Right cardiac atrium (tissue), 5 donors: ENCODE measurements at places on chromosomes 3 and 15. TPM values are rescaled to one million over a fixed set of nuclear protein-coding genes. Genes with fewer than 3 reads are reported as not detected.

DNA sequence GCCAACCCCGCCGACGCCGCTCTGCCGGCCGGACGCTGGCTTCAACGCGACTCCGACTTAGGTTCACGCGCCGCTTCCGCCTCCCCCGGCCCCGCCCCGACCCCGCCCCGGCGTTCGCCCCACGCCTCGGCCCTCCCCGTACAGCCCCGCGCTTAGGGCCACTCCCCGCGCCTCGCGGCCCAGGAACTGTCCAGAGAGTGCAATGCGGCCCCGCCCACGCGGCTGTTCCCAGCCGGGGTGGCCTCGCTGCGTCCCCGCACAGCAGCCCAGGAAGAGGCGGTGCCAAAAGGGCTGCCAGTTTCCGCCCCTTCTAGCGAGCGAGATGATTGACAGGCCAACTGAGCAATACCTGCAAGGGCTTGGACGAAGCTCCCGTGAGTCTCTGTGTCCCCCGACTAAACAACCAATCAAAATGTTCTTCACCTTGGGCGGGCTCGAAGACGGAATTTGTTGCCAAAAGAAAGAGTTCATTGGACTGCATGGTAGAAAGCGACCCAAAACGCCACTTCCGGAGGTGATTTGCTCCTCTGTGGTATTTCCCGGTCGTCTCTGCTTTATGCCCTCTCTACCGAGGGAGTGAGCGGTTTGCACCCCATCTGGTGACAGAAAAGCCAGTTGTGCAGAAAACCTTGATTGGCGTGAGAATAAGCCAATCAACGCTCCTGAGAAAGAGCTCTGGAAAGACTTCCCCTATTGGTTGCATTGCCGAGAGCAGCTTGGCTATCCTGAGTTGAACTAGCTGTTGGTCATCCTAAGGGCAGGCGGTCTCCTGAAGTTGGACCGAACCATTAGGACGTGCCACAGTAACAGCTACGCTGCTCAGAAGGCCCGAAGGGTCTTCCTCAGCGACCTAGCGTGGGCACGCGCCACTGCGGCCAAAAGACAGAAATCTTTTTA lies at the start of gene UBP1:
UBP1 (minus strand) TSS at position 78 of the 897 bp plus-strand sequence. CDS start 557 bp downstream, outside the sequence.
- DNase-seq: peak; percentile 100

The ACSBG1 gene
- 0.35 TPM for total RNA-seq

DNA sequence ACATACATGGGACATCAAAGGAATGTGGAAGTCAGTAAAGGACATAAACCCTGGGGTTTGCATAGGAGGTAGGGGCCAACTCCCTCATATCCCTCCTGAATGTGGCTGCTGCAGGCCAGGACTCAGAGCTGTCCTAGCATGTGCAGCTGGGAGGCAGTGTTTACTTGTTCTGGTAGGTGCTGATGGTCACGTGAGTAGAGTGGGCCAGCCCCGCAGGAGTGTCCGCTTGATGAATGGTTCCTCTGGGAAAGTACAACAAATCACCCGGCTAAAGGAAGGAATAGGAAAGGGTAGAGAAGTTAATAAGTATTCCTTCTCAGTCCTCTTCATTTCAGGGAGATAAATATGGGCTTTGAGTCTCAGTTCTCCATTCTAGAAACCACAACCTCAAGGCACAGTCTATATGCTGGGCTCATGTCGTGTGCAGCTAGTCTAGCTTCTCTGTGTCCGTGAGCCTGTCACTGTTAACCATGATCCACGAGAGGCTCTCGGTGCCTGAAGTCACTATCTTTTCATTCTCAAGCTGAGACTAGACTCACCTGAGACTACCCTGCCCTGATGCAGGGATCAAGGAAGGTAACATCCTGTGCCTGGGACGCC lies 17.9 kb downstream of the RIOX2 start:
- no peak for DNase-seq

GRCh38 chr15:82062479-82063454 lies 16.9 kb upstream of the MEX3B start:
- no peak for DNase-seq

- DNase-seq: no peak
These were observed 93.3 kb downstream of the TRIM42 start for GRCh38 chr3:140770977-140771667.

The P2RY12 gene
- 1.4 TPM for total RNA-seq

DNA sequence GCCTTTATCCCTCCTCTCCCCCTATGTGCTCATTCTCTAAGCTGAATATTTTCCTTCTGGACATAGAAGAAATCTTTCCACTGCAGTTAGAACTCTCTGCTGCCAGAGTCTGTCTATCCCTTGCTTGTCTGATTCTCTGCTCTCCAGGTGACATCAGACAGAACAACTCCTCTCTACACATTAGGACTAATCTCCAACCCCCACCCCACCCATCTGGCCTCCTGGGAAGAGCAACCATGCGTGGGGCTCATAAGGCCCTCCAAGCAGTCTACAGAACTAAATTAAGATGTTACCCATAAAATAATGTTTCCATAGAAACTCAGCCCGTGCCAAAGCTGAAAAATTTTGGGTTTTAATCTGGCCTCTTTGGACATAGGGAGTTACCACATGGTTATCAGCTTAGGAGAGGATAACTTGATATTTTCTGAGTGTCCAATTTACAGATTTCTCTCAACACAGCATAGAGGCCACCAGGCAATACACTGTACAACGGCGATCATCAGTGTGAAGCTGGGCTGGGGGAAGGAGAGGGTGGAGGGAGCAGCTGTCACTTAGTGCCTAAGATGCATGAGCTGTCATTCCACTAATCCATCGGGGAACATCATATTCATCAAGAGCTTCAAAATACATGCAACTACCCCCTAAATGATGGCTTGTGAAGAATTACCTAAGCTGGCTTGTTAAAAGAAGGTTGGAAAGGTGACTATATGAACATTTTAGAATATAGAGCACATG lies 199.4 kb downstream of the CLSTN2 start:
- no peak for DNase-seq

The TERC gene
- total RNA-seq: 1.6 TPM

GRCh38 chr3:156206157-156206556 lies 85.8 kb downstream of the KCNAB1 start:
- no peak for DNase-seq

GRCh38 chr3:80559701-80560100 lies 791.9 kb upstream of the ROBO1 start:
- DNase-seq: no peak

DNA sequence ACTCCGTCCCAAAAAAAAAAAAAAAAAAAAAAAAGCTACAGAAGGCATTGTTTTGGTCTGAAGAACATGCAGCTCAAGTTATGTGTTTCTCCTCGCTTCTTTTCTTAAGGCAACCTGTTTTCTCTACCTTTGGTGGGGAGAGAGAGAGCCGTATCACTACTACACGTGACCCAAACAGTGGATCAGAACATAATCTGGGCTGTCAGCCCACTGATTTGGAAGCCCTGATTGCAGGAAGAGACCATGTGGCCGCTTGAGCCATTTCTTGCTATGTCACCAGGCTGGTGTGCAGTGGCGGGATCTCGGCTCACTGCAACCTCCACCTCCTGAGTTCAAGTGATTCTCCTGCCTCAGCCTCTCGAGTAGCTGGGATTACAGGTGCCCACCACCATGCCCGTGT lies 69.8 kb downstream of the ABTB1 start:
- DNase-seq: no peak

The MME gene
- total RNA-seq: 3.5 TPM

DNA sequence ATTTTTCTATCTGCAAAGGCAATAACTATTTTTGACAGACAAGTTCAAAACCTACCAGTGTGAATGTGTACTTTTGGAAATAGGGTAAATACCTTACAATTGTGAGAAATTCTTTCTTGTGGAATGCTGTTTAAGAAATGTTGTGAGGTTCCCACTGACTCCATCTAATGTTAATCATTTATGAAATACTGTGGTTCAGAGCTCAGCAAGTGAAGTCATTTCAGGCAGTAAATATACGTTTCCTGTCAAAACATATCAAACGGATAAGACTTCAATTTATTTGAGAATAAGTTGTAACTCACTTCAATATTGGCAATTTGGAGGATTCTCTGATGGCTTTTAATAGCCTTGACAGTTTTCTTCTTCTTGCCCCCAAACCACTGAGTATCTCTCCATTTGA lies 16.4 kb downstream of the TAFA4 start:
- no peak for DNase-seq

GRCh38 chr15:97977734-97978133 lies 17.2 kb downstream of the ARRDC4 start:
- no peak for DNase-seq

The CPEB1 gene
- total RNA-seq: 1.6 TPM

- no peak for DNase-seq
These were observed 675.2 kb downstream of the AGBL1 start for GRCh38 chr15:86754846-86755245.

GRCh38 chr3:181935915-181936314 lies 224.2 kb downstream of the SOX2 start:
- DNase-seq: no peak

GRCh38 chr3:66962664-66963063 lies 35.4 kb upstream of the KBTBD8 start:
- DNase-seq: no peak

The IGF2BP2 gene
- total RNA-seq: 18.0 TPM

GRCh38 chr3:46049093-46049492 lies 21.8 kb upstream of the XCR1 start:
- no peak for DNase-seq

GRCh38 chr3:10775259-10775658 lies 40.8 kb upstream of the SLC6A11 start:
- DNase-seq: no peak
